ENCODE measurements at places on chromosomes 12 and 14.

GRCh38 chr12:70091021-70091521 lies 152.2 kb upstream of the CNOT2 start:
- no peak for DNase-seq

DNA sequence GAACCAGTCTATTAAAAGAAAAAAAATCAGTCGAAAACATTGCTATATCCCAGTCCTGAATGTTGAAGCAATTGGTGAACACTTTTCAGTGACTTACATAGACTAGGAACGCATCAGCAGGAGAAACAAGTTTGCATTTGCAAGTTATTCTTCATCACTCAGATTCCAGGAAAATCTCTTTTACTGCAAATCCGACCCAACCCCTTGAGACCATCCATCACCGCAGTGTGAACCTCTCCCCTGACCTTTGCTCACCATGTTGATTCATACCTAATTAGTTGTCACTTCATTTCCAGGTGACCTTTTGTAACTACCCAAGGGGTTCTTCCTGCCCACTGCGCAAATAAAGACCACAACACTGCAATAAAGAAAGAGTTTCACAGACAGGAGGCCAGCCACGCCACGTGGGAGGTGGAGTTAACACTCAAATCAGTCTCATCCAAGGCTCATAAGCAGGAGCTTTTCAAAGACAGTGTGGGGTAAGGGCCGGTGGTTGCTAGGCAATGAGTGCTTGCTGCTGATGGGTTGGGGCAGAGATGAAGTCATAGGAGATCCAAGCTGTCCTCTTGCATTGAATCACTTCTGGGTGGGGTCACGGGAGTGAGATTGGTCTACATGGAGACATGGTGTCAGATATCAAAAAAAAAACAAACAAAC lies 241.3 kb upstream of the TMEM132C start:
- no peak for DNase-seq

GRCh38 chr12:52691076-52691840 lies 11.1 kb upstream of the KRT1 start:
- peak; percentile 14 for DNase-seq

DNA sequence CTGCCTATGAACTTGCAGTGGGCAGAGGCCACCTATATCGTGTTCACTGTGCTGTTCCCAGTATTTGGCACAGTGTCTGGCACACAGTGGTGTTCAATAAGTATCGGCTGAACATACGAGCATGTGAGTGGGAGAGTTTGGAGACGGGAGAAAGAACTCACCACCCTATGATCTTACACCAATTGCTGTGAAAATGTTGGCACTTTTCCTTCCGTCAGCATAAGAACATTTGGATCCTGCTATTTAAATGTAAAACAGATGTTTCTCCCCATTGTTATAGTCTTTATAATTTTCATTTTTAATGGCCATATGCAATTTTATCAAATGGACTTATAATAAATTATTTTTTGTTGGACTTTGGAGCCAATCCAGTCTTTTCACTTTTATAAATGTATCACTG lies 144.4 kb downstream of the EFCAB11 start:
- DNase-seq = no peak

GRCh38 chr12:52415870-52416750 lies 10.0 kb upstream of the KRT82 start:
- DNase-seq = no peak

- no peak for DNase-seq
Observed at GRCh38 chr12:96886998-96887677, 19.9 kb upstream of the NEDD1 start.
